ENCODE measurements at places on chromosomes 5 and 9.

DNA sequence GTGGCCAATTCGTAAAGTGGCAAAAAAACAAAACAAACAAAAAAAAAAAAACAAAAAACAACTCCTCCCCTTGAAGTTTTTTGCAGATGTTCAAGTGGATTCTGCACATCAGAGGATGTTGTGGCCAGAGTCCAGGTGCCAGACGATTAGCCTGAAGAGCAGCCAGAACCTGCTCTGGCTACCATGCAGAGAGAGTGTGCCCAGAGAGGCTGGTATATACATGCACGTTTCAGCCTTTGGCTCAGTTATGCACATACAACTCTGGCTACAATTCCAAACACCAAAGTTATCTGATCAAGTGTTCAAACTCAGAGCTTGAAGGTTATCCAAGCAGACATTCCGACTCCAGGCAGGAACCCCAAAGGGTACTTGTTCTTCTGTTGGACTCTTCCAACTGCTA, 34.7 kb downstream of the GGTA1 start:
- DNase-seq, result no peak

DNA sequence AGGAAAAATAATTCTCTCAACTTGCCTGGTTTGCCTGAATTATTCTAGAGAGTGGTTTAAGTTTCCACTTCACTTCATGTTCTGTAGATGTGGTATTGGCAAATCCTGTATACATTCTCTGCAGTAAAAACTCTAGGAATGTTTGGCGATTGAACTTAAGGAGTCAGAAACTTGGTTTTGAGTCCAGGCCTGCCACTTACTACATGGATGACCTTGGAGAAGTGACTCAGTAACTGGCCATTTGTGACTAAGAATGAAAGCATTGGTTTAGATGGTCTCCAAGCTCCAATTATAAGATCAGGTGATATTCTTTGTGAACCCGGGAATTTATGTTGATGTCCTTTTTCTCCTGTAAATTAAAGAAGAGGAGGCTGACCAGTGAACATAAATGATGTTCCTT, 233.8 kb downstream of the GAS1 start:
- DNase-seq, result no peak

DNA sequence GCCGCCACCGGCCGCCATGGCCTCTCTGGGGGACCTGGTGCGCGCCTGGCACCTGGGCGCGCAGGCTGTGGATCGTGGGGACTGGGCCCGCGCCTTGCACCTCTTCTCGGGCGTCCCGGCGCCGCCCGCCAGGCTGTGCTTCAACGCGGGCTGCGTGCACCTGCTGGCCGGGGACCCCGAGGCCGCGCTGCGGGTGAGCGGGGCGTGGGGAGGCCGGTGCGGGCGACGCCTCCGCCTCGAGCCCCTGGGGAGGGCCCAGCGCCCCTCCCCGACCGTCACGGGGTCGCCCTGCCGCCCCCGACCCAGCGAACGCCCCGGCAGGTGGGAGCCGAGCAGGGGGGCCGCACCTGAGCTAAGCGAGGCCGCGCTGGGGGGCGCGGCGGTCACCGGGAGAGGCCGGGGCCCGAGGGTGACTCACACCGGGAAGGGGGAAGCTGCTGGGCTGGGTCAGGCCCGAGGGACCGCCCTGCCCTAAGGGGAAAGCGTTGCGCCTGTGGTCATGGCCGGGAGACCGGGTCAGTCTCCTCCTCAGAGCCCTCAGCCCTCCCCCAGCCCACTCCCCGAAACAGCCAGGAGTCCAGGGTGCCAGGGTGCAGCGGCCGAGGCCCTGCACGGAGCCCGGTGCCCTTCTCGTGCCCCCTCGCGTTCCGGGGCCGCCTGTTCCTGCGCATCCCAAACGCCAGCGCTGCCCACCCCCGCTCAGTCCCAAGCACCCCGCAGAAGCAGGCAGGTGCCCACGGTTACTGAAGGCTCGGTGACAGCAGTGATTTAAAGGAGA, 510 bp downstream of the NOXA1 start:
- DNase-seq, result no peak

DNA sequence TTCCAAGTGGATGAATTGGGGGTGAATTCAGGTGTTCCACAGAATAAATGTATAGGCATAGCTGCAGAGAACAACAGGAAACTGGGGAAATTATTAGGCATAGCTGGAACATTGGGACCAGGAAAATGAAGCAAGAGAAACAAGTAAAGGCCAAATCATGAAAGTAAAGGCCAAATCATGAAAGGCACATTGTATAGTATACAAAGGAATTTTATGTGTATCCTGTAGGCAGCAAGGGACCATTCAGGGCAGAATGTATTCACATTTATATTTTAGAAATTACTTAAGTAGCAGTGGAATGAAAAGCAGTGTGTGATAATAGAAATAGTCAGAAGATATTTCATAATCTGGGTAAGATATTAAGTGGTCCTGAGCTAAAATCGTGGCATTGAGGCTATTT, 127.3 kb upstream of the GRHPR start:
- no peak for DNase-seq

GRCh38 chr9:108016446-108016845, 526.9 kb upstream of the KLF4 start:
- no peak for DNase-seq
